Upper lobe of right lung (tissue), 1 donor: ENCODE measurements at places on chromosomes 3 and 15. TPM values are rescaled to one million over a fixed set of nuclear protein-coding genes. Genes with fewer than 3 reads are reported as not detected.

Gene CHRM5
- not detected for total RNA-seq

Gene TMEM45A
- total RNA-seq = 15.9 TPM

Gene C3orf70
- total RNA-seq = 4.1 TPM

Gene STRC
- not detected for total RNA-seq

Gene LDHAL6B
- not detected for total RNA-seq

Gene CD86
- total RNA-seq = 27.4 TPM

Gene SMCO1
- not detected for total RNA-seq

Gene CCDC39
- not detected for total RNA-seq

Gene CTXN2
- total RNA-seq = not detected

Gene CACNA2D3
- total RNA-seq = 7.3 TPM

Gene ADAMTS17
- 6.2 TPM for total RNA-seq

Gene TPRA1
- total RNA-seq = 40.6 TPM

Gene ISLR
- 40.6 TPM for total RNA-seq

Gene MUC4
- 1.1 TPM for total RNA-seq

Gene ATP8B4
- total RNA-seq = 9.4 TPM

Gene SLC35G2
- 7.8 TPM for total RNA-seq

Gene TM4SF18
- 13.4 TPM for total RNA-seq

Gene KLF13
- total RNA-seq = 176 TPM

Gene GOLGA6B
- total RNA-seq = not detected

Gene ADAM10
- total RNA-seq = 139 TPM

Gene BTLA
- 0.78 TPM for total RNA-seq

Gene CYP1A2
- 0.32 TPM for total RNA-seq

Gene TMEM62
- 28.1 TPM for total RNA-seq

Gene LRRC31
- total RNA-seq = 1.7 TPM

Gene SEMA5B
- total RNA-seq = 2.3 TPM

Gene MLF1
- total RNA-seq = 7.1 TPM

Gene GOLGA8F
- not detected for total RNA-seq

Gene RTP1
- not detected for total RNA-seq
